ENCODE measurements at places on chromosomes 4 and X. TPM values are rescaled to one million over a fixed set of nuclear protein-coding genes. Genes with fewer than 3 reads are reported as not detected.

The FAM114A1 gene
- total RNA-seq = 289 TPM

The ADAMTS3 gene
- total RNA-seq = 1.1 TPM

The TMSB15C gene
- total RNA-seq = 0.49 TPM

The PDLIM3 gene
- 121 TPM for total RNA-seq

The TLR3 gene
- total RNA-seq = 6.2 TPM

Measured in cardiac atrium fibroblast (primary cell).